ENCODE measurements at places on chromosomes 2 and 18.

DNA sequence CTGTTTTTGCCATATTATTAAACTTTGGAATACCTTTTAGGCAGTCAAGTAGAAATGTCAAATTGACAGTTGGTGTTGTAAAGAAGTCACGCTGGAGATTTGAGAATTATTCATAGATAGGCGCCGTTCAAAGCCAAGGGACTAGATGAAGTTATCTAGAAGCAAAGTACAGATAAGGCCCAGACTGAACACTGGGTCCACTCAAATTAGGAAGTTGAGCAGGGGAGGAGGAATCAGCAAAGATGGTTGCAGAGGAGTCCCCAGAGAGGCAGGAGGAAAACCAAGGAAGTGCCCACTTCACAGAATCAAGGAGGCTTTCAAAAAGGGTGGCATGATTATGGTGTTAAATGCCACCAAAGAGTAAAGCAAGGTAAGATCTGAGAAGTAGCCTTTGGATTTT is 9.6 kb upstream of the ALS2 start:
- no peak for DNase-seq

- no peak for DNase-seq
These were observed 126.4 kb downstream of the SMAD7 start for GRCh38 chr18:48824231-48824970.

DNA sequence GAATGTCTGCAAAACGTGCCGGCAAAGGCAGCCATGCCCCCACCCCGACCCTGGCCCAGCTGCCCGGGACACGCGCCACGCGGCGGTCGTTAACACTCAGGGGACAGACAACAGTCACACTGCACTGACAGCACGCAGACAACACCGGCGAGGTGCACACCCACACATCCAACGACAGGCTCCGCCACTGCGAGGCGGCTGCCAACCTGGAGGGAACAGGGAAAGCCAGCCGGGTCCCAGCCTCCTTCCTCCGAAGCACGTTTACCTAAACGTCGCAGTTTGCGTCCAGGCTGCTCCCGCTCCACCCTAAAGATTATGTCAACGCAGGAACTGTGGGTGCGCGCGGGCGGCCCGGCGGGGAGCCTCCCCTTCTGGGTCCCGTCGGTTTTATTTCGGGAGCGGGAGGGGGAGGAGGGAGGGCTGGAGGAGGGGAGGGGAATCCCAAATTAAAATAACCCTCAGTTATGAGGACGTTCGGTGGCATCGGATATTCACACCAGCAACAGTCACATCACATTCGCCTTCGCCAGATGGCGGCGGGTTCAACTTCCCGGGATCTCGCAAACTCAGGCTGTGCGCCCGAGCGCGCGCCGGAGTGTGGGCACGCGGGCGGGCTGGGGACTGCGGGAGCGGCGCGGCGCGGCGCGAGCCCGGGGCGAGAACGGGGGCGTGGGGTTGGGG is 644 bp downstream of the PTGR3 start:
- peak; percentile 46 for DNase-seq

DNA sequence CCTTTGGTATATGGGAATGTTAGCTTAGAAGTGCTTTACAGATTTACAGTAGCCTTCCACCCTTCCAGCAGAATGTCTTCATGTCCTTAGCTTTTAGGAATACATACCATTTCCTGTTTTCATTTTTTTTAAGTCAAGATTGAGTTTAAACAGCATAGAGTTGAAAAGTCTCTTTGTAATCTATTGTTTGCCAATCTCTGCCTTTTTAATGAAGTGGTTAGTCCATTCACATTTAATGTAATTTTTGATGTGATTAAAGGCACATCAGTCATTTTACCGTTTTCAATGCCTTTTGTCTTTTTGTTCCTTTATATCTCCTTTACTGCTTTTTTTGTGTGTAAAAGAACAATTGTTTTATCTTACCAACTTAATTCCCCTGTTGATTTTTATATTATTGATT is 233.4 kb upstream of the SMIM21 start:
- DNase-seq = no peak

GRCh38 chr2:84071050-84071449 is 388.0 kb downstream of the SUCLG1 start:
- DNase-seq = no peak

DNA sequence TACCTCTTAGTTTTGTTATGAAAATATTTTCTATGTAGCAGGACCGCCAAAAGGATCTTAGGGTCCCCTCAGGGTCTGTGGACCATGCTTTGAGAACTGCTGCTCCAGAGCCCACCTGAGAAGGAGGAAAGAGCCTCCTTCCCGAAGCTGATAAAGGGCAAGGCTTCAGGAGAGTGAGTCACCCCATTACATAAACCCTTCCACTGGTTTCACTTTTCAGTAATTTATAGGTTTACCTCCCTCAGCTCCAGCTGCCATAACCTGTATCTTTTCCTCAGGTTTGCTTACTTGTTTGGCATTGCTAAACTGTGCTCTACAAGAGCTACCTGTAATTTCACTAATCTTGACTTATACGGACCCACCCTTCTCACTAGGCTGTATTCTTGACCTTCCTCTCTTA is 6.6 kb downstream of the TTLL4 start:
- no peak for DNase-seq

All from uterus (tissue), 4 donors.